ENCODE measurements at places on chromosomes 3 and 15.

GRCh38 chr15:70530017-70530499, 233.3 kb downstream of the UACA start:
- no peak for DNase-seq

DNA sequence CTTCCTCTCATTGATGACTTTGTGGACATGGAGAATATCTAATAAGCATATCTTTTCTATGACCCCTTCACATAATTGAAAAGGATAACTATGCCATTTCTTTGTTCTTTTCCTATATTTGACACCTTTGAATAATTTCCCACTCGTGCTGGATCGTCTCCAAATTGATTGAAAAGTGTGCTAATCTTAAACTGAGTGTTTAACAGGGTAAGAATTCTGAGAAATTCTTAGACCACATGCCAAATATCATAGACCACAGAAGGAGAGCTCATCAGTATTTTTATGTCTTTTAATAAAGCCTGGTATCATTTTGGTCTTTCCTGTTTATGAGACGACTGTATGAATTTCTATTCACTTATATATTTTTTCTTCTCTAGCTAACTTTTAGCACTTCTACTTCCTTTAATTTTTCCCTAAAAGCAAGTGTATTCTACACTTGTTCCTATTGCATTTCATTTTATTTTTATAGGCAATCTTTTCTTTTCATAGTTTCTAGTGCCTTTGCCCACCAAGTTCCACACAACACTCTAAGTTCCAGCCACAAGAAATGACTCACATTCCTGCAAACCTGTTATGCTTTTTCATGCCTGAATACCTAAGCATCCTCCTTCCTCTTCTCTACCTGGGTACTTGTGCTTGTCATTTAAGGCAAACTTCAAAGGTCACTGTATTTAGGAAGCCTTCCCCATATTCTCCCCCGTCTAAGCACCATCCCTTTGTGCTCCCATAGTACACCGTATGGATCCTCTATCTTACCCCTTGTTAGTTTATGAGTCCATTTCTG, 30.1 kb downstream of the KBTBD8 start:
- no peak for DNase-seq

GRCh38 chr3:157327018-157327417, 109.6 kb upstream of the PTX3 start:
- no peak for DNase-seq

- DNase-seq, result no peak
Measured at GRCh38 chr15:72688697-72689096, 2.7 kb downstream of the BBS4 start.

DNA sequence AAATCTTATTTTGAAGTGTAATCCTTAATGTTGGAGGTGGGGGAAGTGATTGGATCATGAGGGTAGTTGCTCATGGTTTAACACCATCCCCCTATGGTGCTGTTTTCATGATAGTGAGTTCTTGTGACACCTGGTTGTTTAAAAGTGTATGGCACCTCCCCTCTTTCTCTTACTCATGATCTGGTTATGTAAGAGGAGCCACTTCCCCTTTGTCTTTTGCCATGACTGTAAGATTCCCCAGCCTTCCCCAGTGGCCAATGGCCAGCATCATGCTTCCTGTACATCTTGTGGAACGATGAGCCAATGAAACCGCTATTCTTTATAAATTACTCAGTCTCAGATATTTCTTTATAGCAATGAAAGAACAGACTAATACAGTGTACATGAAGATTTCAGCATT, 39.8 kb upstream of the GMNC start:
- DNase-seq, result peak; percentile 8

DNA sequence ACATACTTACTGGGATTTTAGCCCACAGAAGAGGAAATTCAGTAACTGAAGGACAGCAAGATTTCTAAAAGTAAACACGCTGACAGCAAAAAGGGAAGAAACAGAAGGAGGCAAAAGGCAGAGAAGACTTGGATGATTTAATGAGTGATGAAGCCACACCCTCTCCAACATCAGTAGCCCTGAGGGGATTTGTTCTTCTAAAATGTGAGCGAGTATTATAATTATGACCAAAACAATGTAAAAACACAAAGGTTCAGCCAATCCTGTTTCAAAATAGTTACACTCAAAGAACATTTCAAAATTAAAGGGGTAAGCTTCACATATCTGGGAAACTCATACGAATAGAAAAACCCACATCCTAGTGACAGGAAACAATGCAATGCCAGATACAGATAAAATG, 25.0 kb downstream of the MCCC1 start:
- no peak for DNase-seq

- DNase-seq, result no peak
Measured at GRCh38 chr3:297585-297984, 101.0 kb downstream of the CHL1 start.

GRCh38 chr3:48437812-48438211, 2.1 kb downstream of the CCDC51 start:
- no peak for DNase-seq

- DNase-seq, result no peak
Measured at GRCh38 chr3:134237454-134238145, 13.1 kb downstream of the RYK start.

DNA sequence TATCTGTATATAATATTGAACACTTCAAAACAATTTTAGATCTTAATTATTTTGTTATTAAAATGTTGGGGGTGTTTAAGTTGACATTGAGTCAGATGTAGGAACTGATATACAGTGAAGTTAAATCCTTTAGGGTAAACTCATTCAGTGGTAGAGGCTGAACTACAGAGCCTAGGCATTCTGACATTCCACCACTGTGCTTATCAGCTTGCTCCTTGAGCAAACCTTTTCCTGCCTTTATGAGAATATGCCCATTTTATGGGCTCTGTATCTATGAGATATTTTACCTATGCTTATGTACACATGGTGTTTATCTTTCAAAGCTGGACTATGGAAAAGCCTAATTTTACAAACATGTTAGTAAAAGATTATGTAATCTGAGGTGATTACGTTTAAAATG, 407.5 kb downstream of the ZBTB20 start:
- no peak for DNase-seq

DNA sequence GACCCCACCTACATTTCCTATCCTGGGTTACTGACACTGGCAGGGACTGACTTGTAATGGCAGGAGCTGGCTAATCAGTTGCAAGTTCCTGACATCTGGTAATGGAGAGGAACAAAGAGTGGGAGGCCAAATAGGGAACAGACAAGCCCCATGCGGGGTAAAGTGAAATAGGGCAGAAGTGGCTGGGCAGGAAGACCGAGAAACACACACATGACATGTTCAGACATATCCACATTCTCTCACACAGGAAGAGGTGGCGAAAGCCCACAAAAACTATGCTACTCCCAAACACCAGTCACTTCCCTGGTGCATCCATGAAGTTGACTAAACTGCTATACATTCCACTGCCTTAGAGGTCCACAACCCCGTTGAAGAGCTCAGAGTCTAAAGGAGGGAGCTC, 394.1 kb upstream of the TBL1XR1 start:
- DNase-seq, result no peak

DNA sequence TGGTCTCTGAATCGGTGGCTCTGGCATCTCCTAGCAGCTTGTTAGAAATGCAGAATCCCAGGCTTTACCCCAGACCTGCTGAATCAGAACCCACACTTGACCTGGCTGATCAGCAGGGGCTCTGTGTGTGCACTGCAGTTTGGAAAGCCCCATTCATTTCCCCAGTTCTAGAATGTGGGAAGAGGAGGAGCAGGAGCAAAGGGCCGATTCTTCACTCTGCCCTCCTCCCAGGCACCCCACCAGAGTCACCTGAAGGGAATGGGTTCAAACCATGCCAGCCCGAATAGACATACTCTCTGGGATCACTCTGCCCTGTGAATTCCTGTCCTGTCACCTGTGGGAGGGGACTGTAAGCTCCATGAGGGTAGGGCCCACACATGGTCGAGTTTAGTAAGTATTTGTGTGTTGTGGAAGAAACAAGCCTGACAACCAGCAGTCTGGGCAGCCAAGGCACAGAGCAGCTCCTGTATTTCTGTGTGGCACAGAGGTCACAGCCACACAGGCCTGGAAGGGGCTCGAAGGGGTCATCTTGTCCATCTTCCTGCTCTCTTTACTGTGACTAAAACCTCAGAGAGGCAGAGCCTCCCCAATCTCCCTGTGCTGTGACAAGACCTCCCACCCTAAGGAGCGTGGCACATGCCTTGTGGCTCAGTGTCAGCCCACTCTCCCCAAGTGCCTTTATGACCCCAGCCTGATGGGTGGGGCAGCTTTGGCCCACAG, 29.0 kb upstream of the HHATL start:
- no peak for DNase-seq

DNA sequence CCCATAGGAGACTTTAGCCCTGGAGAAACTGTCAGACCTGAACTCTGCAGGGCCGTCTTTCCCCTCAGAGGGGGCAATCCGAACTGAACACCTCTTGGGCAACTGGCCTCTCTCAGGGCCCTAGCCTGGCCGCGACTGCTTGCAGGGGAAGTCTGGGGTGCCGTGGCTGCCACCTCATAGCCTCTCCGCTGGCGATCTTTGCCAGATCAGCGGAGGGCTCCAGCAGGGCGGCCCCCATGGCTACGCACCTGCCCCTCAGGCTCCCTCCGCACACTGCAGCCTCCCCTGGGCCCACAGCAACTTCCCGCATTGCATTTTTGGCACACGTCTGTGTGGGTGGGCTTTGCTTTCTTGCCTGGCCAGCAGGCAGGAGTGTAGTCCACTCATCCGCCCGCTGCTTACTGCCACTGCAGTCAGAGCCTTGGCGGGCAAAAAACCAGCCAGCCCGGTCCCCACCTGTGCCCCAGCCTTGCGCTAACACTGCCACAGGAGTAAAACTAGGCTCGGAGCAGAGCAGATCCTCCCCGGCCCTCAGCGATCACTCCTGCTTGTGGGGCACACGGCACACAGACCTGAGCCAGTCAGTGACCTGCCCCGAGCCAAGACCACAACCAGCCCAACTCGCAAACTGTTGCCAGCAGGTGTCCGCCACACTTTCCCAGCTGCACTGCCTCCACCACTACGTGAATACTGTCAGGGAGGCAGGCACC, 266.8 kb upstream of the CBLB start:
- no peak for DNase-seq

- DNase-seq, result no peak
Measured at GRCh38 chr3:197889204-197889930, 60.6 kb upstream of the RPL35A start.

GRCh38 chr3:28912120-28912885, 368.6 kb upstream of the RBMS3 start:
- no peak for DNase-seq

DNA sequence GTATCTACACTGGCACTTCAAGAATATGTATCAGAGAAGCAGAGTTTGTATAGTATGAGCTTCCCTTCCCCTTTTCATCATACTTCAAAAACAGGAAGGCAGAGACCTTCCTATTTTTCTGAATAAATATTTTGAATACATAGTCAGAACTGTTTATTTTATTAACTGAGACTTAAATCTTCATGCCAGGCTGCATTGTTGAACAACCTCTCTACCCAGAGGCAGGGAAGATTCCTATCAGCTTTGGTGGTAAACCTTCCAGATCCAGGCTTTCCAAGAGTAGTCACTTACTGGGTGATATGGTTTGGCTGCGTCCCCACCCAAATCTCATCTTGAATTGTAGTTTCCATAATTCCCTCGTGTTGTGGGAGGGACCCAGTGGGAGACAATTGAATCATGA, 217.4 kb upstream of the ATP11B start:
- no peak for DNase-seq

DNA sequence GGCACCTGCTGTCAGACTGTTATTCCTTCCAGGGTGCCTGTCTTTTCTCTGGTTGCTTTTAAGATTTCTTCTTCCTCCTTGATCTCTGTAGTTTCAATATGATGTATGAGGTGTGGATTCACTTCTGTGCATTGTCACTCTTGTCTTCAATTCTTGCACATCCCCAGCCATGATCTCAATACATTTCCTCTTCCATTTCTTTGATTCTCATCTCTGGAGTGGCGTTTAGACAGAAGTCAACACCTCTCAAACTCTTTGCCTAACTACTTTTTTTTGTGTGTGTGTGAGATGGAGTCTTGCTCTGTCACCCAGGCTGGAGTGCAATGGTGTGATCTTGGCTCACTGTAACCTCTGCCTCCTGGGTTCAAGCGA, 224.4 kb upstream of the LYSMD4 start:
- no peak for DNase-seq

DNA sequence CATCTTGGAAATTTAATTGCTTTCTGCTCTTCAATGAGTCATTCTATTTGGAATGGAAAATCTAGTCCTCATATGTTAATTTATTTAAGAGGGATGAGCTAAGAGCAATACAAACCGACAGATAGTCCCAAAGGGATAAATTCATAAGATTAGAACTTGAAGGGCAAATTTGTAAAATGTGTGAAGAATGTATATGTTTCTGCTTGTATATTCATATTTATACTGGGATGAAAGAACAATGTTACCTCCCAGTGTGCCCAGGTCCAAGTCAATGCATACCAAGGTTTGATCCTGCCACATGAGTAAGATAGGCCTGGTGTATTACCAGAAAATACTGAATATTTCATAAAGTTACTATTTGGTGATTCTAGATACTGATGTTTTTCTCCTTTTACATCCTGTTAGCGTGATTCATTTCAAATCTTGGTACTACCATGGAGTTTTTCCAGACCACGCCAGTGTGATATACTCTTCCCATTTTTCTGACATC, 255.6 kb upstream of the SEMA6D start:
- no peak for DNase-seq

GRCh38 chr3:128436214-128436613, 30.5 kb downstream of the DNAJB8 start:
- no peak for DNase-seq

DNA sequence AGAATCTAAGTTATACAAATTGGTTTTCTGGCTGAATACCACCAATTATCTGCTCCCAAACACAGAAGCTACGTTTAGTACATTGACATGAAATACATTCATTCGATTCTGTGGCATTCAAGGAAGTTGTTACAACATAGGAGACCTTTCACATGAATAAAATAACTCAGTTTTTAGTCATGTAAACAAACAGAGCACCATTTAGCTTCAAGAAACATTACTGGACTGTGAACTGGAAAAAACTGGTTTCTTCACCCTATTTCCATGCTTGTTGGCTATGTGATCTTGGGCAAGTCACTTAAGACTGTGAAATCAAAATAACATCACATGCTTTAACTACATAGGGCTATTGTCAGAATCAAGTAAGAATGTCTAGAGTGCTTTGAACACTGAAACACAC, 46.2 kb downstream of the NRG4 start:
- DNase-seq, result peak; percentile 17

DNA sequence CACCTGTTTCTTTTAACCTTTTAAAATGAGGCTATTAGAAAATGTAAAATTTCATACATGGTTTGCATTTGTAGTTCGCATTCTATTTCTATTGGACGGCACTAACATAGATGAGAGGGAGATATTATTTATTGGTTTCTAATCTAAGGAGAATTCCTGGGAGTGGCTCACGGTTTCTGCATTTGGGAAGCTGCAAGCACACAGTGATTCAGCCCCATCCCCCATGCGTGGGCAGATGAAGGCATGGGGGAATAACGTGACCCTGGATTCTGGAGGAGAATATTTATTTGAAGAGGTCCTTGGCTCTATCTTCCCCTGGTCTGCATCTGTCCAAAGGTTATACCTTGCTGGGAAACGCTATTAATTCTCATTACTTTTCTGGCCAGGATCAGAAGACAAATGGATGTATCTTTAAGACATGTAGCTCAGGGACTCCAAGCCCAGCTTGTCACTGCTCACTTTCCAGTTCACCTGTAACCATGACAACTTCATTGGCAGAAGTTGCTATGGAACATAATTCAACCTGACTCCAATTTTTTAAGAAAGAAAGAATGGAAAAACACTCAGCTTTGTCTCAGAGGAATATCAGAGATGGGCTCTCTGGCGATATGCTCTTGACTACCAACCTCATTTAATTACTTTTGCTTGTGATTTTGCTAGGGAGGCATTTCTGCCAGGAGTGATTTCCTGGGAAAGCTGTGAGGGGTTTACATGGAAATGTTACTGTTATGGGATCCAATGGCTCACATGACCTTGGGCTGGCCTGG, 27.2 kb upstream of the POMGNT2 start:
- DNase-seq, result no peak
